ENCODE measurements at places on chromosomes 1 and 21. TPM values are rescaled to one million over a fixed set of nuclear protein-coding genes. Genes with fewer than 3 reads are reported as not detected.

The HAO2 gene
- not detected for total RNA-seq

The SPRR2B gene
- total RNA-seq: not detected

The CFHR3 gene
- total RNA-seq: not detected

DNA sequence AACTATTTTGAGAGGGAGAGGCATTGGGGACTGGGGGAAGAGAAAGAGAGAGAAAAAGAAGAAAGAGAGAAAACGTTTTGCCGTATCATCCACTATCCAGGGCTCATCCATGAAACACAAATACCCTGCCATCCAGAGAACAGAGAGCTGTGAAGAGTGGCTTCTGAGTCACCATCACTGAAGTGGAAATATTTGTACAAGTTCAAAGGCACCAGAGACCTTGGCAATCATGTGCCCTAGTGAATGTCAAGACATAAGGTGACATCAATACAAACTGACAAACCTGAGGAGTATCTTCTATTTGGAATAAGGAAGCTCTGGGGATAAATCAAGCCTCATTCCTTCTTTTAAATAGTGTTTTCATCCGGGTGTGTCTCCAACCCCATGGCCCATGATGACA, 197.2 kb upstream of the PROX1 start:
- no peak overlapping the region for H3K27ac ChIP-seq
- no peaks in the 10 kb centered on the region for H3K27me3 ChIP-seq
- DNase-seq: no peak
- no peak overlapping the region for H3K4me3 ChIP-seq
- H3K4me1 ChIP-seq: no peaks in the 10 kb centered on the region
- H3K36me3 ChIP-seq: no peaks in the 10 kb centered on the region

GRCh38 chr1:157975228-157975950, 18.1 kb upstream of the KIRREL1 start:
- H3K27ac ChIP-seq: no peak overlapping the region
- DNase-seq: no peak
- no peaks in the 10 kb centered on the region for H3K36me3 ChIP-seq
- H3K27me3 ChIP-seq: peaks cover 18% of the 10 kb centered on the region

DNA sequence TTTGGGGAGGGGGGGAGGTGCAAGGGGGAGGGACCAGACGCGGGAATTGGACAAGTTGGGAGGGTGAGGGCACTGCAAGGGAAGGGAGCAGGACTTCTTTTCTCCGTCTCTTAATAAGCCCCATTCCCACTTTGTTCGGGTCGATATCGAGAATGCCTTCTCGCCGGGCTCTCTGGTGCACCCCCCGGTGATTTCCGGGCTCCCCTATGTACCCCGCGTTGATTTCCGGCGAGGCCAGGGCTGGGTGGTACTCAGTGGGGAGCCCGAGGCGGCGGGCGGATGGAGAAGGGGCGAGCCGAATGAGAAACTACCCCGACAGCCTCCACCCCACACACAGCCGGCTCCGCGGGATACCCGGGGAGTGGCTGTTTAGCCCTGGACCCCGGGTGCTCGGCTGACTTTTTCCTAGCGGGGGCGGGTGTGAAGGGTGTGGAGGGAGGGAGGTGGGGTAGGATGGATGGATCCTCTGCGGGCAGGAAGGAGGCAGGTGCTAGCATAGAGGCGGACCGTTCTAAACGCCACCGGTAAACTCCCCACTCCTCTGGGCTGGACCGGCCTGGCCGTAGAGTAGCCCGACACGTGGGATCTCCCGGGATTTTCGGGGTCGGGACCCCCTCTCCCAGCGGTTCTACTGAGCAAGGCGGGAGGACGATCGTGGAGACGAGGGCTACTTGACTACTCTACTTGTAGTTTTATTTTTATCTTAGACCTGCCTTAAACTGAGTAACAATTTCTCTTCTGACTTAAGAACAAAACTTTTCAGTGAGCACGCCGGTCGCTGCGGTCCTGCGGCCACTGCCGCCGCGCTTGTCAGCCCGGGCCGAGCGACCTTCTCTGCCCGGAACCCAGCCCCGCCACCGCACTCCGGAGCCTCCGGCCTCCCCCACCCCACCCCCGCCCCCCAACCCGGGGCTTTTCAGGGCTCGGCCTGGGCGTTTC, 1.0 kb downstream of the RNF220 start:
- peaks cover 52% of the 10 kb centered on the region for H3K27me3 ChIP-seq
- no peak overlapping the region for H3K27ac ChIP-seq
- H3K4me1 ChIP-seq: peaks cover 12% of the 10 kb centered on the region
- DNase-seq: peak; percentile 63
- H3K36me3 ChIP-seq: no peaks in the 10 kb centered on the region

- H3K4me3 ChIP-seq: no peak overlapping the region
- H3K27ac ChIP-seq: no peak overlapping the region
- no peaks in the 10 kb centered on the region for H3K27me3 ChIP-seq
- H3K36me3 ChIP-seq: peaks cover 40% of the 10 kb centered on the region
- no peak for DNase-seq
These were observed 150.5 kb downstream of the RPS6KC1 start for GRCh38 chr1:213201380-213202155.

DNA sequence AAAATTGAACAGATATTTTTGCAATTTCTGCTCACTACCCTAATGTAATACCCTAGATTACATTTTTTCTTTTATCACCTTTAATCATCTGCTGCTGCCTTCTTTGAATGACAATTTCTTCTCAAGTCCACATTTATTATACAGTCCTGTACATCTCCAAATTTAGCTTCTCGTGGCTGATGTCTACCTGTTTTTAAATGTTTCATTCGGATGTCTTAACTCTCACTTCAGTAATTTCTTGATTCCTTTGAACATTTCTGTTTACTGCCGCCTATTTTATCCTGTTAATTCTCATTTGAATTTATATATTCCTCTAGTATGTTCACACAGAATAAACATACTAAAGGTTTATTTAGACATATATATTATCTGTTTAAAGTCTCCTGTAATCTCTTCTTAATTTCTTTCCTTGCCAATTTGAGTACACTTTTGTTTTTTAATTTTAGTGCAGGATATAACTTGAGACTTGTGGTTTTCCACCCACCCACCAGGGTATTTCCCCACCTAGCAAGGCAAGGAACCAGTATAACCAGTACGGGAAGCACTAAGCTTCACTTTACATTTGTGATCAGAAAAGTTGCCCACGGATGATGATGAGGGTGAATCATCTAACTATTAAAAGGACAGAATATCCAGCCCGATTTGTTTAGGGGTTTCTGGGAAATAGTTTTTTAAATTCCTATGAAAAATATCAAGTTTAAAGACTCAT, 12.7 kb downstream of the INSL5 start:
- H3K4me1 ChIP-seq: peaks cover 23% of the 10 kb centered on the region
- H3K4me3 ChIP-seq: peak overlapping the region; percentile 46
- no peaks in the 10 kb centered on the region for H3K27me3 ChIP-seq
- H3K36me3 ChIP-seq: no peaks in the 10 kb centered on the region
- peak overlapping the region; percentile 75 for H3K27ac ChIP-seq

DNA sequence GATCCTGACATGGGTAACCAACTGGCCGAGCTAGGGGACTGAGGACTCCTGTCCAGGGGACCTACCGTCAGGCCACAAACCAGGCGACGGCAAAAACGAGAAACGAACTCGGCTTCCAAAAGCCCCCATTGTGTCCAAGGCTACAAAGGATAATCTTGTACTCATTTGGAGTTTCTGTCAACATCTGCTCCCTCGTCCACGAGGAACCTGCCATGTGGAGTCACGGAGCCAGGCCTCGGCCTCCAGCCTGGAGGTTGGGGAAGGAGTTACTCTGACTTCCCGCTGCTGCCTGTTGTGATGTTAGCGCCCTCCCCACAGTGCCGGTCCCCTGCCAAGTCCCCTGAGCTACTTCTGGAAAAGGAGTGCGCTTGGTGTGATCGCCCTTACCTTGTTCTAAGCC, 7.3 kb downstream of the KRTAP10-1 start:
- no peaks in the 10 kb centered on the region for H3K4me1 ChIP-seq
- no peak overlapping the region for H3K27ac ChIP-seq
- no peaks in the 10 kb centered on the region for H3K27me3 ChIP-seq
- DNase-seq: no peak
- no peak overlapping the region for H3K4me3 ChIP-seq

- peaks cover 29% of the 10 kb centered on the region for H3K4me1 ChIP-seq
- H3K4me3 ChIP-seq: peak overlapping the region; percentile 68
- peaks cover 47% of the 10 kb centered on the region for H3K27me3 ChIP-seq
- peak; percentile 36 for DNase-seq
- H3K36me3 ChIP-seq: no peaks in the 10 kb centered on the region
These were observed 158.9 kb upstream of the COA6 start for GRCh38 chr1:234214129-234214910.
